ENCODE measurements at places on chromosomes 4 and X. TPM values are rescaled to one million over a fixed set of nuclear protein-coding genes. Genes with fewer than 3 reads are reported as not detected.

GRCh38 chr4:24511371-24512063 is 72.8 kb downstream of the DHX15 start:
- H3K4me3 ChIP-seq, result no peak overlapping the region
- no peak overlapping the region for H3K27ac ChIP-seq
- H3K36me3 ChIP-seq, result peaks cover 15% of the 10 kb centered on the region
- no peak for DNase-seq
- peaks cover 12% of the 10 kb centered on the region for H3K4me1 ChIP-seq

DNA sequence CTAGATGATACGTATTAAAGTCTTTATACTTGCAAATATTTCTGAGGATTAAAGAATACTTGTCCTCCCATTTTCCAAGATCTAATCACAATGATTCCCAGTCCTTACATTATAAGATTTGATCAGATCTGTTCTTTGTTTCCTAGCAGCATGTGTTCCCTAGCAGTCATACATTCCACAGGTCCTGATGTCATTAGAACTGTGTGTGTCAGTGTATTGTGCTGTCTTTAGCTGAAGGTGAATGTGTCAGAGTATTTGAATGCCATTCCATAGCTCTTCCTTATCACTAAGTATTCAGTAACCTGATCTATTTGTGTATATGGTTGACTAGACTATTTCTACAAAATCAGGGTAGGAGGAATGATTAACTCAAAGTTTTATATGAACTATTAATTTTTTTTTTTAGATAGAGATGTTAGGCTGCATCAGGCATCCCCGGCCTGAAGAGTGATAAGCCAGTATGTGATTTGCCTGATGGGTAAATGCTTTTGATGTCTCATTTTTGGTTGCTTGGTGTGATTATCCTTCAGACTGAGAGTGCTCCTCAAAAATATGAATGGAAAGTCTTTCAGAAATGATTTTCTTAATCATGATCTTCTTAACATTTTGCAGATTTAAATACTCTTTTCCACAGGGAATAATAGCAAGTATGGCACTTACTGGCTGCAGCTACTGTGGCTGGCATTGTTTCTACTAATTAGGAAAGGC is 4.4 kb downstream of the ADGRL3 start:
- H3K36me3 ChIP-seq, result no peaks in the 10 kb centered on the region
- H3K4me1 ChIP-seq, result no peaks in the 10 kb centered on the region
- no peak overlapping the region for H3K4me3 ChIP-seq

SLC9B1 gene
- total RNA-seq, result not detected

DNA sequence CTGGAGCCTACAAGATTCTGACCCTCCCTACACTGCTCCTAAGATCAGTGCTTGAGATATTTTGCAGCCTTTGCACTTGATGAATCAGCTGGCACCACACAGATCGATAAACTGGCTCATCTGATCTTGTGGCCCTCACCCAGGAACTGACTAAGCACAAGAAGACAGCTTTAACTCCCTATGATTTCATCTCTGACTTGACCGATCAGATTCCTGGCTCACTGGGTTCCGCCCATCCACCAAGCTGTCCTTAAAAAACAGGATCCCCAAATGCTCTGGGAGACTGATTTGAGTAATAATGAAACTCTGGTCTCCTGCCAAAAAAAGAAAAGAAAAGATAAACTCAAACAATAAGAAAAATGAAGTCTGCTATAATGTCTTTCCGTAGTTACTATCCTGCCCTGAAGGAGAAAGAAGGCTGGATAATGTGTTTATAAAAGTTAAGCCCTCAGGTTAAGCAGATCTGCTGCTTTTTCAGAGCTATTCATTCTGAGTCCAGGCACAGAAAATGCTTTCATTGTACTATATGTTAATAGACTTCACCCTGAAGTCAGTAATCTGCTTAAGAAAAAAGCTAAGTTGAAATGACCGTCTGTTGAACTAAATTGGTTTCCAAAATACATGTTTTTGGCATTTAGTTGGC is 795.2 kb downstream of the TRIML1 start:
- H3K27me3 ChIP-seq, result no peaks in the 10 kb centered on the region
- H3K4me1 ChIP-seq, result peaks cover 65% of the 10 kb centered on the region
- H3K4me3 ChIP-seq, result peak overlapping the region; percentile 74
- peaks cover 27% of the 10 kb centered on the region for H3K36me3 ChIP-seq

- peaks cover 3% of the 10 kb centered on the region for H3K36me3 ChIP-seq
- H3K4me3 ChIP-seq, result peak within 1 kb of the TSS; percentile 18
- no peaks in the 10 kb centered on the region for H3K27me3 ChIP-seq
- no peak for DNase-seq
- peaks cover 28% of the 10 kb centered on the region for H3K4me1 ChIP-seq
Observed at GRCh38 chr4:168496834-168497233, at the start of gene PALLD. Gene PALLD, plus strand, starts transcription at chr4:168497052.

GRCh38 chr4:185933078-185933581 is 121.1 kb upstream of the SORBS2 start:
- H3K36me3 ChIP-seq, result no peaks in the 10 kb centered on the region
- H3K27ac ChIP-seq, result peak overlapping the region; percentile 20
- H3K4me1 ChIP-seq, result peaks cover 18% of the 10 kb centered on the region
- peaks cover 10% of the 10 kb centered on the region for H3K27me3 ChIP-seq
- peak overlapping the region; percentile 17 for H3K4me3 ChIP-seq

BEND4 gene
- not detected for total RNA-seq

PARM1 gene
- 0.05 TPM for total RNA-seq

GRCh38 chr4:56409511-56410090 is 22.3 kb upstream of the AASDH start:
- H3K4me3 ChIP-seq, result peak overlapping the region; percentile 90
- H3K4me1 ChIP-seq, result peaks cover 48% of the 10 kb centered on the region
- no peak for DNase-seq
- no peaks in the 10 kb centered on the region for H3K27me3 ChIP-seq
- H3K27ac ChIP-seq, result peak overlapping the region; percentile 100

EVC gene
- total RNA-seq, result 38.7 TPM

DNA sequence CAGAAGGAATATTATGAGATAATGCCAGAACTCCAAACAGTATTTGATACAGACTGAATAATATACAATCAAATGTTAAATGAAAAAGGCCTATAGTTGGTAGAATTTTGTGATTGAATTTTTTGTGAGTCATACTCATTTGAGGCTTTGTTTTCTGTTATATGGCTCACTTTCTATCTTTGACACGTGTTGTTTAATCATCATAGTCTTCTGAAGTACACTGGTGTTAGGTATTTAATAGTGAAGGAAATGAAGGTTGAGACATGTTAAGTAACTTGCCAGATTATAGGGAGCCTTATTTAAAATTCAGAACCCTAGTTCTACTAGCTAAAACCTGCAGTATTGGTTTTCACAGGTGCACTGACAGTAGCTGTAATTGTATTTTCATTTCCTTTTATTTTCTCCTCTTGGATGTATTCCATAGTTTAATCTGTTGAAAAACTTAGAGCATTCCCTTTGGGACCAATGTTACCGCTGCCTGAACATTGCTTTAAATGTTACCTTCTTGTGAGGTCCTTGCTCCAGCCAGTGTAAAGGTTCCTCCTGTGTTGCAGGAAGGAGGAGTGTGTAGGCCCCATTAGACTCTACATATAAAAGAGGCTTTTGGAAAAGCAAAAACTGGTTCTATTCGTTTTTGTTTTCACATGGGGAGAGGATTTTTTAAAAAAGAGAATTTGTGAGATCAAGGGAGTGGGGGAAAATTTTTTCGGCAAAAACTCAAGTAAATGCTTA is 224.1 kb downstream of the ARHGAP10 start:
- H3K27ac ChIP-seq, result no peak overlapping the region
- H3K36me3 ChIP-seq, result peaks cover 51% of the 10 kb centered on the region
- H3K4me1 ChIP-seq, result peaks cover 9% of the 10 kb centered on the region
- DNase-seq, result no peak
- no peaks in the 10 kb centered on the region for H3K27me3 ChIP-seq

DNA sequence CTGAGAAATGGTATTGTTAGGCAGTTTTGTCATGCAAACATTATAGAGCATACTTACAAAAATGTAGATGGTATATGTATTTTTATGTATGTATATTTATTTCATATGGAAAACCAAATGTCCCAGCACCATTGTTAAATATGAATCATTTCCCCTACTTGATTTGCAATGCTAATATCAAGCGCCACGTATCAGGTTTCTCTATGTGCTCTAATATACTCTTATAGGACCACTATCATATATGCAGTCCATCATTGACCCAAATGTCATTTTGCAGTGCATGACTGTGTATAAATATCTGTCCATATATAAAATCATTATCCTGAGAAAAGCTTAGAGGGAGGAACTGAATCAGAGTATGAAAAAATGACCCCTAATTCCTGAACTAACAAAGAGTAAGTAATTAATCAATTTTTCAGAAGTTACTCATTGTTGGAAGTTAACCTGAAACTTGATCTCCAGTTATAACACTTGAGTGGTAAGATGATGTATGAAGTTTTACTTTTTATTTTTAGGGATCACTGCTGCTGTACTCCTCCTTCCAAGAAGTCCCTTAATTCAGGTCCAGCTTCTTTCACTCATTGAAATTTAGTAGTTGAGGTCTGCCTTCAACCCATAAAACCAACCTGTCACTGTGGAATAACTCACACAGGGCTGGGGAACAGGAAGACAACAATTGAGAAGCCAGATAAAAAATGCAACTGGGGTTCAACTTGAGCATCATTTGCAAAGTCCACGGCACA is 134.8 kb upstream of the LDB2 start:
- H3K27me3 ChIP-seq, result no peaks in the 10 kb centered on the region
- H3K36me3 ChIP-seq, result peaks cover 20% of the 10 kb centered on the region
- no peak overlapping the region for H3K4me3 ChIP-seq
- peak overlapping the region; percentile 59 for H3K27ac ChIP-seq
- H3K4me1 ChIP-seq, result peaks cover 72% of the 10 kb centered on the region

DNA sequence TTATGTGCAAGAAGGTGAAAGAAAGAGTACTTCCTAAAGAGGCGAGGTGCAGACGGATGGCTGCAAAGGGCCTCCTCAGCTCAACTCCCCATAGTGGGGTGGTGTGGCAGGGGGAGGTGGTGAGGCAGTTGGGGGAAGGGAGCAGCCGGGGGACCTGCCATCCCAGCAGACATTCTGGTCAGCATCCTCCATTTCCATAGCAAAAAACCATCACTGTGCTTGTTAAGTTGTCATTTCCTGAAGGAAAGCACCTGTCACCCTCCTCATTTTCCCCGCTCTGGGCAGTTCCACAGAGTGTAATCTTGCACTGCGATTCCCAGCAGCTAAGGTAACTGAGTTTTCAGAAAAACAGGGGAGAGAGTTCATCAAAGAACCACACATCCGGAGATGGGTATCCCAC is 51.5 kb downstream of the TSPAN5 start:
- H3K27me3 ChIP-seq, result no peaks in the 10 kb centered on the region
- peaks cover 20% of the 10 kb centered on the region for H3K36me3 ChIP-seq
- no peak for DNase-seq
- H3K4me3 ChIP-seq, result no peak overlapping the region
- H3K4me1 ChIP-seq, result peaks cover 88% of the 10 kb centered on the region
- no peak overlapping the region for H3K27ac ChIP-seq

DNA sequence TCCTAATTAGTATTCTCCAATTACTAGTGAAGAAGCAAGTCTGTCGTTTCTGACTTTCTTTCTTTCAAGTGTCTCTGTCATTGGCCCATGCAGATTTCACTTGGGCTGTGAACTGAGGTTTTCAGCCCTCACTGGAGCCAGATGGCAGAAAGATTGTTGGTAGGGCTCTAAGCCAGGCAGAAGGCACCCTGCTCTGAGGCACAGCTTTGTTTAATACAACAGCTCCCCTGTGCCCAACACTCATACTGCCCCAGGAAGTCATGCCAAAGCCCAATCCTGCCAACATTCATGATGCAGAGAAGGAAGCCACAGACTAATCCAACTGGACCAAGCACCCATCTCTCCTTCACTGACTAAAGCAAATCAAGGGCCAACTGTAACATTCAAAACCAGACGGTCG is 117.1 kb upstream of the FRG1 start:
- no peaks in the 10 kb centered on the region for H3K4me1 ChIP-seq
- H3K4me3 ChIP-seq, result no peak overlapping the region
- H3K27ac ChIP-seq, result no peak overlapping the region
- DNase-seq, result no peak
- H3K27me3 ChIP-seq, result no peaks in the 10 kb centered on the region

DNA sequence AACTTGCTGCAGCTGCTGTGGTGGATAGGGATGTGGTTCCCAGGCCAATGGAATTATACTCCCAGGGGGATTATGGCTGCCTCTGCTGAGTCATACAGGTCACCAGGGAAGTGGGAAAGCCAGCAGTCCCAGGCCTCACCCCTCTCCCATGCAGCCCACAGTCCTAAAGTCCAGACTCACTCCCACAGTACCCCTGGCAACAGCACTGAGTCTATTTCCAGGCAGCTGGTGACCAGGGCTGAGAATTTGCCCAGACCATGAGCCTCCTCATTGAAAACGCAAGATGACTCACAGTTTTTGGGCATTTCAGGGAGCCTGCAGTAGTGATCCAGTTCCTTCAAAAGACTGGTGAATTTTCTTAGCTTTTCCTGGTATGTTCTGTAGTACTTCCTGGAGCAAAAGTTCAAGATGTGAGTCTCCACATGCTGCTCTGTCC is 137.6 kb downstream of the NPNT start:
- peaks cover 10% of the 10 kb centered on the region for H3K36me3 ChIP-seq
- peak; percentile 56 for DNase-seq
- peak overlapping the region; percentile 65 for H3K27ac ChIP-seq
- H3K4me3 ChIP-seq, result no peak overlapping the region
- peaks cover 25% of the 10 kb centered on the region for H3K4me1 ChIP-seq
- peaks cover 4% of the 10 kb centered on the region for H3K27me3 ChIP-seq

GRCh38 chr4:55038176-55038890 is 87.1 kb downstream of the KDR start:
- no peak overlapping the region for H3K27ac ChIP-seq
- H3K4me1 ChIP-seq, result no peaks in the 10 kb centered on the region
- H3K36me3 ChIP-seq, result no peaks in the 10 kb centered on the region
- H3K27me3 ChIP-seq, result peaks cover 6% of the 10 kb centered on the region
- no peak overlapping the region for H3K4me3 ChIP-seq

DNA sequence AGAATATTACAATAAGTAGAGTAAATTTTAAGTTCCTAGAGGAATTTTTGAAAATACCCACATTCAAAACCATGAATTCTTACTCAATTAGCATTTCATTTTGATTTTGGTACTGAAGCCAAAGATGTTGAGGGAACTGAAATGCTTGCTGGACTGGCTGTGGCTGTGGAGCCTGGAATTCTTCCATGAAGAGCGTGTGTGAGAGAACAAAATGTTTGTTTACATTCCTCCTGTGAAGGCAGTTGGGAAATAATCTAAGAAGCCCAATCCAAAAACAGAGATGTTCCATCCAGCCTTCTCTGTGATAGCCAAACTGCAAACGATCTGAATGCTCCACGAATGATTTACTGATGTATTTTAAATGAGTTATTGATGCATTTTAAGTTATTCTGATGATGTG is 3.8 kb upstream of the ADH1B start:
- peak; percentile 4 for DNase-seq
- no peak overlapping the region for H3K27ac ChIP-seq
- no peaks in the 10 kb centered on the region for H3K36me3 ChIP-seq
- peaks cover 1% of the 10 kb centered on the region for H3K27me3 ChIP-seq

CFP gene
- total RNA-seq, result 0.17 TPM

PDE6B gene
- total RNA-seq, result not detected

Measured in HFFc6 (cell line).